ENCODE measurements at places on chromosomes 7 and 10.

DNA sequence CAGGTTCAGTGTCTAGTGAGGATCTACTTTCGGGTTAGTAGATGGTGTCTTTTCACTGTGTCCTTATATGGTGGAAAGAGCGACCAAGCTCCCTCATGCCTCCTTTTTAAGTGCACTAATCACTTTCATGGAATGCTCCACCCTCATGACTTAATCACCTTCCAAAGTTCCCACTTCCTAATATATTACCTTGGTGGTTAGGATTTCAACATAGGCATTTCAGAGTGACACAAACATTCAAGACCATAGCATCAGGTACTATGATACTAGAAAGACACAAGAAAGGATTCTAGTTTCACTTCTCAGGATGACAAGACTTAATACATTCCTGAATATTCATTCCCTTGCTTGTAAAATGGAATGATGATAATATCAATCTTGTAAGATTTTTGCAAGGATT, 119.1 kb upstream of the FAM3C start:
- no peak for DNase-seq

DNA sequence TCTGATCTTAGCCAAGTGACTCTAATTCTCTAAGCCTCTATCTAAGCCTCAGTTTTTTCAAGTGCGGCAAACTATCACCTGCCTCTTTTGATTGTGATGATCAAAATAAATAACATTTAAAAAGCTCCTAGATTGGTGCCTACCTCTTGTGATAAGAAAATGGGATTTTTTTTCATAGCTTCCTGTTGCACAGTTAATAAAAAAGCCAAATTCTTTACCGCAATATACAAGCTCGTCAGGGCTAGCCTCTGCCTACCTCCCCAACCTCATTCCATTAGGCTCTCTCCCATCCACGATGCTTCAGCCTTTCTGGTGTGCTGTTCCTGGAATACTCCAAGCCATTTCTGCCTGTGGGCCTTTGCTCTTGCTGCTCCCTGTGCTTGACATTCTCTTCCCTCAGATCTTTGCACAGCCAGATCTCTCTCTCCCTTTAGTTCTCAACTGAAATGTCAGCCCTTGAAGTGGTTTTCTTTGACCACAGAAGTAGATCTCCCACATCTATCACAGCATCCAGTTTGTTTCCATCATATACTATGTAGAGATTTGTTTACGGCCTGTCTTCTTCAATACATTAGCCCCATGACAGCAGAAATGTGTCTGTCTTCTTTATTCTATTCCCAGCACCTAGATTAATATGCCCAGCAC, 48.8 kb downstream of the SFR1 start:
- DNase-seq: no peak

GRCh38 chr10:99236627-99237309, 1.1 kb upstream of the HPSE2 start:
- no peak for DNase-seq

- no peak for DNase-seq
Observed at GRCh38 chr10:3293581-3294431, 121.2 kb upstream of the PITRM1 start.

DNA sequence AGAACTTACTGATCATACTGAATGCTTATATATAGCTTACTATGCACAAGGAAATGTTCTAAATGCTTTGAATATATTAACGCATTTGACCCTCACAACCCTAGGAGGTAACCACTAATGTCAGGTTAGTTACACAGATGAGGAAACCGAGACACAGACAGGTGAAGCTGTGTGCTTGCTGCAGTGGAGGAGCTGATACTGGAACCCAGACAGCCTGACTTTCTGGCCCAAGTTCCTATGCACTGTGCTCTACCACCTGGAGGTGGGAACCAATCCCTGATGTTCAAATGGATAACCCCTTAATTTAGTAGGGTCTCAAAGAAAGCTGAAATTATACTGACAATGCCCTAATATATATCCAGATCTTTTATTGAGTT, 119.6 kb downstream of the SORBS1 start:
- DNase-seq: peak; percentile 45

GRCh38 chr7:127820732-127821085, 168.7 kb downstream of the SND1 start:
- DNase-seq: no peak

DNA sequence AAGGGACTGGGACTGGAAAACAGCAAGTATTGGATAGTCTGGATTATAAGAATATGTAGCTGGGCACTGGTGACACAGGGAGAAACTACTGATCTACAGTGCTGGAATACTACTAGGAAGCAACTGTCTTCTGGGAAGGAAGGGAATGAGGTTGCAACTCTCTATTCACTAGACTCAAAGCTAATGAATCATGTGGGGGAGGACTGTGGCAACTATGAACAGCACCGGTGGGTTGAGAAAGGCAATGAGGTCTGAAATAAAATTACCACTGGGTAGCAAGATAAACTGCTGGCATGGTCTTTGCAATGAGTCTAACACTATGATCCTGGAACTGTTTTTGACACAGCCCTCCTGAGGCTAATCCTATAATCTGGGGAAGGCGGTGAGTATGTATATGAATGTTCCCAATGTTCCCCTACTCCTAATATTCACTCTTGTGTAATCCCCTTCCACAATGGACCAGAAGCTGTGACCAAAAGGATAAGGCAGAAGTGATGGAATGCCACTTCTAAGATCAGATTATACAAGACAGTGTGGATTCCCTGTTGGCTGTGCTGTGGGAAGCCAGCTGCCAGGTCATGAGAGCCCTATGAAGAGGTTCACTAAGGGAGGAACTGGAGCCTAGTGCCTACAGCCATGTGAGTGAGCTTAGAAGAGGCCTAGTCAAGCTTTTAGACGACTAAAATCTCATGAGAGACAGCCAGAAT, 101.3 kb upstream of the DNAJB12 start:
- DNase-seq: no peak
